ENCODE measurements at places on chromosomes 3 and 15.

DNA sequence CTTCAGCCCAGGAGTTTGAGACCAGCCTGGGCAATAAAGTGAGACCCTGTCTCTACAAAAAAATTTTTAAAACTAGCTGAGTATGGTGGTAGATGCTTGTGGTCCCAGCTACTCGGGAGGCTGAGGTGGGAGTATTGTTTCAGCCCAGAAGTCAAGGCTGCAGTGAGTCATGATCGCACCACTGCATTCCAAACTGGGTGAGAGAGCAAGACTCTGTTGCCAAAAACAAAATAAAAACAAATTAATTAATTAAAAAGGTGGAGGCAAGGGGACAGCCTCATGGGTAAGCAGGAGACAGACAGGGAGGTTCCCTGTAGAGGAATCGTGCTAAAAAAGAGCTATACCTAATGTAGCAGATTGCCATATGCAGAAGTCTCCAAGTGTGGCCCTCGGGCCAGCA is 12.6 kb downstream of the HAPLN3 start:
- DNase-seq: no peak

GRCh38 chr3:127788451-127788909 is 33.8 kb downstream of the MGLL start:
- no peak for DNase-seq

- no peak for DNase-seq
Observed at GRCh38 chr3:184155644-184156521, 706 bp downstream of the DVL3 start.

DNA sequence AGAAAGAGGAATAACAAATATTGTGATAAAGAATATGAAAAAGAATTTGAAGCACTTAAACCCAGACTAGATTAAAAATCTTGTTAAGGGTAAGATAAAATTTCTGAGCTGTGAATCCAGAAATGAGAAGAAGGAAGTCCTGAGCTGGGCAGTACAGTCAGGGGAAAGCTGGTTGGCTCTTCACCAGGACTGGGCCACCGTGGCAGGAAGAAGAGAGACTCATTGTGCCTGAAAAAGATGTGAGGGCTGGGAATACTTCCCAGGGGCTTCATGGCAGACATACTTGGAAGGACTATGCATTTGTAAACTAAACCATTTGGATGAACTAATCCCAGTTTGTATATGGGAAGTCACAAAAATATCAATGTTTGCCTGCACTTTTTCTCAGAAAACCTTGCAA is 28.5 kb upstream of the MYO5C start:
- no peak for DNase-seq

GRCh38 chr3:97885931-97886824 is 64.4 kb downstream of the CRYBG3 start:
- no peak for DNase-seq

GRCh38 chr3:55203546-55203945 is 275.7 kb upstream of the LRTM1 start:
- DNase-seq: no peak

DNA sequence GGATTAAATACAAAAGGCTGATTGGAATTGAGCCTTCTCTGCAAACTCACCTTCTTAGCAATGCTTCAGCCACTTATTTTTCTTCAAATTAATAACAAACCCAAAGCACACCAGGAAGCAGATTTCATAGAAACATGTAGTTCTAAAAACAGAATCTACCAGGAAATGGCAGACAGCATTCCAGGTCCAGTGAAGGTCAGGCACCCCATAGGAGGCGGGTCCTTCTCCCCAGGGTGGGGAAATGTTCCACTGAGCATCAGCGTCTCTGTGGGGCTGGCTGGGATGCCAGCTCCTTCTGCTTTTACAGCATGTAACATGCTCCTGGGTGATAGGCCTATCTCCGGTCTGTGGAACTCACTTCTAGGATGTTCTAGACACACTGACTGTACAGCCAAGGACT is 49.2 kb downstream of the CTNNB1 start:
- DNase-seq: no peak
